Activated T-cell treated with anti-CD3 and anti-CD28 coated beads for 24 hours (primary cell): ENCODE measurements at places on chromosomes 7 and 10.

DNA sequence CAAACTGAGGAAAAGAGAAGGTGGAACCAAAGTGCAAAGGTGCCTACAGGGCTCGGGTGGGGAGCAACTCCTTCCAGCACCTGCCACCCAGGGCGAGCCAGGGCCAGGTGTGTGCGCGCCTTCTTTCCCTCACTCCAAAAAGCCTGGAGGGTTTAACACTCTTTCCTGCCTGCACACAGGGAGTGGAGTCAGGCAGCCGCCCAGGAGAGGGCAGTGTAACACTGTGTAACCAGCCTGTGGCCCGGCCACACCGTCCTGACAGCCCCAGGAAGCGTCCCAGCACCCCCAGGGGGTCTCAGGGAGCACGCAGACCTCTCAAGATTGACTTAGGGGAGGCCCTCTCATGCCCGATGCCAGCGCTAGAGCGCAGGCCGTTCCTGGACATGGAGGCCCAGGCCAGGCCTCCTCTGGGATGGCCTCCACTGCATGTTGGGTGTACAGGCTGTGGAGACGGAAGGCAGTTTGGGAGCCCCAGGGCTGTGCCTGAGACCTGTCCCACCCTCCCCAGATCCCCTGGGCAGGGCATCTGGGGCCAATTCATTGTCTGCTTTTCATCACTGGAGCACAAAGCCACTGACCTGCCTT is 13.4 kb downstream of the BRI3 start:
- DNase-seq = no peak

GRCh38 chr10:69576334-69577011 is 3.3 kb upstream of the NEUROG3 start:
- DNase-seq = no peak

DNA sequence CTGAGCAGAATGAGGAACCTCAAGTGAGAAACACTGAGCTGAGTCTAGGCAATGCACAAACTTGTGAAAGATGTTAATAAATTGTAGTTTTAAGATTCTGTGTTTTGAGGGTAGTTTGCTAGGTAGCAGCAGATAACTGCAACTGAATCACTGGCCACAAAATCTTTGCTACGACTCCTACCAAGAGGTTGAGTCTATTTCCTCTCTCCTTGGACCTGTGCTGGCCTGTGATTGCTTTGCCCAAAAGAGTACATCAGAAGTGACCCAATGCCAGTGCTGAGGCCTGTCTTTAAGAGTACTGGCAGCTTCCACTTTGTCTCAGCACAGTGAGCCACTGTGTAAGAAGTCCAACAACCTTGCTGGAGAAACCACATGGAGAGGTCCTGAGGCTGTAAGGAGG is 11.9 kb upstream of the TSPAN13 start:
- DNase-seq = no peak

GRCh38 chr10:50605269-50605950 is 18.3 kb downstream of the SGMS1 start:
- no peak for DNase-seq

DNA sequence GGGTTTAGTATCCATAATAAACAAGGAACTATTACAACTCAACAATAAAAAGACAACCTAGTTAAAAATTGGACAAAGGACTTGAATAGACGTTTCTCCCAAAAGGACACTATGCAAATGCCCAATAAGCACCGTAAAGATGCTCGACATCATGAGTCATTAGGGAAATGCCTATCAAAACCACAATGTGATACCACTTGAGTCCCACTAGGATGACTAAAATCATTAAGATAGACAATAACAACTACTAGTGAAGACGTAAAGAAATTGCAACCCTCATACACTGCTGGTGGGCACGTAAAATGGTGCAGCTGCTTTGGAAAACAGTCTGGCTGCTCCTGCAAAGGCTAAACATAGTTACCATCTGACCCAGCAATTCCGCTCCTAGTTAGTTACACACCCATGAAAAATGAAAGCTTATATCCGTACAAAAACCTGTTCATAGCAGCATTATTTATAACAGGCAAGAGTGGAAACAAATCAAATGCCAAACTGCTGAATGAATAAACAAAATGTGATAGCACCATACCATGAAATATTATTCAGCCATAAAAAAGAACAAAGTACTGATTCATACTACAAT is 17.3 kb downstream of the CCDC3 start:
- no peak for DNase-seq

- DNase-seq = no peak
Observed at GRCh38 chr10:103276896-103277712, at the start of gene INA. TSS of gene INA (plus strand) at chr10:103277138. CDS start at chr10:103277212, 74 bp downstream.

DNA sequence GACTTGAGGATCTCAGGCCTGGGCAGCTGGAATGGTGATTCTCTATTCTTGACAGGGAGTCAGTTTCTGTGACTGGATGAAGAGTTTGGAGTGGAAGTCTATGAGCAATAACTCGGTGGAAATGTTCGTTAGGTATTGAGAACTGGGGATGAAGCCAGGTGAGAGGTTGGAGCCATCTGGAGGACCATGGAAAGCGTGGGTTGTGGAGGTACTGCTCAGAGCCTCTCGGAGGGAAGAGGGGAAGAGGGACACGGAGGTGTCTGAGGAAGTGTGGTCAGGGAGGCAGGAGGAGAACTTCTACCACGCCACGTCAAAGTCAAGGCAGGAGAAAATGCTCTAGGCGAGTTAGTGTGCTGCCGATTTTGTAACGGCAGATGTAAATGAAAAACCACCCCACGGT is 430.7 kb downstream of the DPP6 start:
- no peak for DNase-seq

DNA sequence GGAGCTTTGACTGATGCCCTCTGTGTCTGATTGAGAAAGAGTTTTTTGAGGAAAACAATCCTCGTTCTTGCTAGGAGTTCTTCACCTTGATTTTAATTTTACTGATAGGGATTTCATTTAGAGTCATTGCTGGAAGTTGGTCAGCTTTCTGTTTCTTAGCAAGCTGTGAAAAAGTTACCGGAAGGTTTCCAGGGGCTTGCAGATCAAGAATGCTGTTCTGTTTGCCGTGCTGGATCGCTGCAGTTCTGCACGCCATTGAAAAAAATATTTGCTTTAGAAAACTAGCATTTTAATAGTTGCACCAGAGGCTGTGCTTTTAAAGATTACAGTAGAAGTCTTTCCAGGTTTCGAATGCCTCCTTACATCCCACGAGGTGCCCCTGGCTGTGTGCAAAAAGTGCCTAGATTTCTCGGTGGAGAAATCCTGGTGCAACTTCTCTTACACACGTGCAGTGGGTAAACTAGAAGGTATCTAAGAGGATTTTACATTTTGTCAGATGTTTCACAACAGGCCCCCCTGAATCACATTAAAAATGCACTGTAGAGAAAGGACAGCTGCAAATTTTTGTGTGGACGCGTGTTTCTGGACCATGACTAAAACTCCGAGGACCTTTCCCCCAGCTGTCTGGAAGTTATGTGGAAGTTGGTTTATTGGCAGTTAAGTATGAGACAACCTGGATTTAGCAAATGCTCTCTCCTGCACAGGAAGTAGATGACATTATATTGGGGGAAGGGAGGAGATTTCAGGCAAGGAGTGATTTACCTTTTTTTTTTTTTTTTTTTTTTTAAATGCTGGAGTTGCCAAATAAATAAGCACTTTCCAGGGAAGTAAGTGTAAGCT is 5.8 kb downstream of the TCF7L2 start:
- DNase-seq = no peak

- no peak for DNase-seq
Observed at GRCh38 chr7:44292420-44292817, 33.0 kb downstream of the CAMK2B start.

GRCh38 chr7:24786306-24786705 is 29.0 kb upstream of the GSDME start:
- DNase-seq = no peak

DNA sequence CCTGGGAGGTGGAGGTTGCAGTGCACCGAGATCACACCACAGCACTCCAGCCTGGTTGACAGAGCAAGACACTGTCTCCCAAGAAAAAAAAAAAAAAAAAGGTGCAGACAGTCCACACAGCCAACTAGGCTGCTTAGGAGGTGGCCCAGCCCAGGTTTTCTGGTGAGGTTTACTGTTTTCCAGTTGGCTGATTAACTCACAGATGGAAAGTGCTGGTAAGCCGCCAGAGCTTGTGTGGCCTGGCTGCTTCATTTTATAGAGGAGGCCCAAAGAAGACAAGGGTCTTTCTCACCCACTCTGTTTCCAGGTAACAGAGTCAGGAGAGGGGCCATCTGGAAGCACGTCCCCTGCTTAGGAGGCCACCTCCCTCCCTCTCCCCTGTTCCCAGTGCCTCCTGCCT is 6.2 kb downstream of the RHBDD2 start:
- DNase-seq = no peak

DNA sequence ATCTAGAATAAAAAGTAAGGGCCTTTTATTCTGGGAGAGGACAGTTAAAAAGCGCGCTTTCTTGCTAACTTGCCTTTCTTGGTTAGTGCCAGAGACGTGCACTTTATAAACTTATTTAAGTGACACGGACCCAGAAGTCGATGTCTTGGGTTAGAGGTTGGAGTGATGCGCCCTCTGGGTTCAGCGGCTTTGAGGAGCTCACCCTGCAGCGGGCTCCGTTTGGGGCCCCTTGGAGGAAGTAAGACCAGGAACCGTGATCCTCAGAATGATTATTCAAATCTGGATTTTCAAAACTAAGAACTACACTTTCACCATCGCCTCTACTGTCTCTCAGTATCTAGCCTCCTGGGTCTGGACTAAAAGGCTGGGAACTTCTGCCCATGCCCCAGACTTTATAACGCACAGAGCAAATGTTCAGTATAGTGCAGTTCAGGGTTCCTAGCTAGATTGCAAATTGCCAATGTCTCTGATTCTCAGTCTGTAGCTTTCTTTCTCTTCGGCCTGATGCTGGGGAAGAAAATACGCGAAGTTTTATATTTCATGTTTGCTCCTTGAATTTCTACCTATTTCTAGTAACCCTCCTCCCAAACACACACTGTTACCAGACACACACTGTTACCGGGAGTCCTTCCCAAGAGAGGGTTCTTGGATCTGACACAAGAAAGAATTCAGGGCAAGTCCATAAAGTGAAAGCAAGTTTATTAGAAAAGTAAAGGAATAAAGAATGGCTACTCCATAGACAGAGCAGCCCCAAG is 18.6 kb upstream of the SMO start:
- DNase-seq = no peak

GRCh38 chr10:119597405-119598186 is 832 bp upstream of the TIAL1 start:
- no peak for DNase-seq

- DNase-seq = no peak
Observed at GRCh38 chr10:58189269-58189668, 78.4 kb downstream of the IPMK start.

DNA sequence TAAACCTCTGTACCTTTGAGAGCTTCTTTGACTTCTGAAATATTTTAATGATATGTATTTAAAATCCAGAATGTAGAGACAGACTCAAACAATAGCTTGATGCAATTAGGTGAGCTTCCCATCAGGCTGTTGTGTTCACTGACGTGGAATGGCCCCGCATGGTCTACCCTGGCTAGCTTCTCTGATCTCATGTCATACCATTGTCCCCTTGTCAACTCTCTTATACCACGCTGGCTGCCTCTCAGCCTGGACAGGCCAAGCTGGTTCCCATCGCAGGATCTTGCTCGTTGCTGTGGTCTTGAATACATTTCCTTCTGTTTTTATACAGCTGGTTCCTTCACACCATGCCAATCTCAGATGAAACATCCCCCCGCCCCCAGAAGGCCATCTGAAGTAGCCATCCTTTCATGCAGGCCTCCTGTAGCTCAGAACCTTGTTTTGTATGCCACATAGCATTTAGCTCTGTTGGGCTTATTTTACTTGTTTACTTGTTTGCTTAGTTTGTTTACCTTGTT is 84.2 kb downstream of the FANK1 start:
- DNase-seq = no peak

- DNase-seq = no peak
Observed at GRCh38 chr10:48655411-48656240, 29.0 kb upstream of the WDFY4 start.

- DNase-seq = no peak
Observed at GRCh38 chr7:1912593-1913465, 242.8 kb downstream of the ELFN1 start.

DNA sequence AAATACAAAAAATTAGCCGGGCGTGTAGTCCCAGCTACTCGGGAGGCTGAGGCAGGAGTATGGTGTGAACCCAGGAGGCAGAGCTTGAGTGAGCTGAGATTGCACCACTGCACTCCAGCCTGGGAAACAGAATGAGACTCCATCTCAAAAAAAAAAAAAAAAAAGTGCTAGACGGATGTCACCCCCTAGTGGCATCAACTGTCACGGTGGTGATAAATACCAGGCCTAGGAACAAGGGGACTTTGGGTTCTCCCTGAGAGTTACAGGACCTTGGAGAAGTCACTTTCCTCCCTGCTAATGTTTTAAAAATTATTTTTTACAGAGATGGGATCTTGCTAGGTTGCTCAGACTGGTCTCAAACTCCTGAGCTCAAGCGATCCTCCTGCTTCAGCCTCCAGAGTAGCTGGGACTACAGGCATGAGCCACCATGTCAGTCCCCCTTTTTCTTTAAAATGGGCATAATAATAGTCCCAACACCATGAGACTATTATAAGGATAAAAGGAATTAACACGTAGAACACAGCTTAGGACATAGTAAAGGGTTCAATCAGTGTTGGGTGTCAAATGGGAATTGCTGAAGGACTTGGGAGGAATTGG is 2.6 kb upstream of the TMEM130 start:
- DNase-seq = no peak

DNA sequence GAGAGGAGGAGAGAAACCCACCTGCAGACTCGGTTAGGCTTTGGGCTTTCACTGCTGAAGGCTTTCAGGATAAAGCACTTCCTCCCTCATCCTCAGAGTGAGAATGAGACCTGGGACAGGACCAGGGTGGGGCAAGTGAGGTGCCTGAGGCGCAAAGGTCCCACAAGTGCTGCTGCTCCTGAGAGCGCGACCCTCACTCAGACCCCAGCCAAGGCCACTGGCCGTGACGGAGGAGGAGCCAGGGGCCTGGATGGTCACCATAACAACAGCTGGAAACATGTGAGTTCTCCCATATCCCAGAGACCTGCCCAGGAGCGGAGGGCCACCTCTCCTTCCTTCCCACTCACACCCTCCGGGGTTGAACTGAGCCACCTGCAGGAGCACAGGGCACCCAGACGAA is 46.9 kb upstream of the MKRN1 start:
- DNase-seq = no peak

GRCh38 chr7:18225067-18225466 is 197.4 kb upstream of the PRPS1L1 start:
- no peak for DNase-seq

GRCh38 chr10:30825495-30825894 is 195.9 kb upstream of the LYZL2 start:
- no peak for DNase-seq

DNA sequence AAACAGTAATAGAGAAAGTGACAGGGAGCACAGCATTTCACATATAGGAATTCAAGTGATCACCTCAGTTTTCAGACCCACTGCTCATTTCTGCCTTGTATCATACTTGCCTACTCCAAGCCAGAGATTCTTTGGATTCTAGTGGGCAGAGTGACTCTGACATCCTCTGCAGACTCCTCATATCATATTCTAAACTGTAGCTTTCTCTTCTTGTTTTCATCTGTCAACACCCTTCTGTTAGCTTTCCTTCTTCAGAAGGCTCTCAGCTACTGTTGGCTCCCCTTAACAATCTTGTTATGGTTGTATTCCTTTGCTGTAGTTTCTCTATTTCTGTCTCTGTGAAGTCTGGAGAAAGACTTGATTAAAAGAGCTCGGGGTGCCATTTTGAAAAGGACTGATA is 120.5 kb downstream of the CTNNA3 start:
- DNase-seq = no peak

GRCh38 chr7:115721293-115722217 is 309.0 kb downstream of the TFEC start:
- DNase-seq = no peak

GRCh38 chr10:2978111-2978510 is 89.2 kb upstream of the PFKP start:
- DNase-seq = no peak
